Activated gamma-delta T cell treated with anti-CD3 and anti-CD28 coated beads, Interleukin-2, amount 50 U/mL, for 16 hours (primary cell): ENCODE measurements at places on chromosomes 5 and 9.

DNA sequence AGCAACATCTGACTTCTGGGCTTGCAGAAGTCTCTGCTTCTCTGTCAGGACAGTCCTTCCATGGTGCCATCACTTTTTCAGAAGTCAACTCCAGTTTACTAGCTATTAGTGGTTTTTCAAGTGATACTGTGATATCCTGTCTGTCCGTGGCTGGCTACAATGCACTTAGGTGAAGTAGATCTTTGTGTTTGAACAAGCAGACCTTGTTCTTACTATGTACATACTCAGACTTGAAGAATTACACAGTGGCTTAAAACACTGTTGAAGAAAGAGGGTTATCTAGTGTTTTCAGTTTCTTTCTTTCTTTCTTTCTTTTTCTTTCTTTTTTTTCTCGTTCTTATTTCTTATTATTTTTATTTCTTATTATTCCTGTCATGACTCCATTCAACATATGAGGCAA is 228.7 kb downstream of the NTRK2 start:
- DNase-seq: no peak

DNA sequence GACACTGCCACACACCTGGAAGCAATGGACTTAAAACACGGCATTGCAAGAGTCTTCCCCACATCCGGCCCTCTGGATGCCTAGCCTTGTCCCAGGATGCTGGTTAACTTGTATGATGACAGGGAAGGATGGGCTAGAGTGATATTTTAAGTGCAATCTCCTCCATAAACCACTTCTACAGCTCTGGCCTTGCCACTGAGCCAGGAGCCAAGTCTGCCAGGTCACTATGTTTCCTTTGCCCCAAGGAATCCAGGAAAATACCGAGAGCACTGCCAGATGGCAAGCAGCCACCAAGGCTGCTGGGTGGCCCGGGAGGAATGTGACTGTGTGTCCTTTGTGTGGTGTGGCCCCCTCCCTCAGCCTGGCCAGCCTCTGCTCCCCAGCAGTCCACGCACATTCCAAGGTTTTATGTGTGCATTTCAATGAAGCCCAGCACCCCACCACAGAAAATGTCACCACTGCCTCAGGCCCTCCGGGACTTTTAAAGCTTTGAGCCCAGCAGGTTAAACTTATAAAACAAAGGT is 106.0 kb downstream of the FRMD3 start:
- no peak for DNase-seq

GRCh38 chr5:474840-475661 is 32.1 kb downstream of the EXOC3 start:
- DNase-seq: no peak

- DNase-seq: no peak
Observed at GRCh38 chr9:33628865-33629410, 104.9 kb downstream of the ANKRD18B start.

DNA sequence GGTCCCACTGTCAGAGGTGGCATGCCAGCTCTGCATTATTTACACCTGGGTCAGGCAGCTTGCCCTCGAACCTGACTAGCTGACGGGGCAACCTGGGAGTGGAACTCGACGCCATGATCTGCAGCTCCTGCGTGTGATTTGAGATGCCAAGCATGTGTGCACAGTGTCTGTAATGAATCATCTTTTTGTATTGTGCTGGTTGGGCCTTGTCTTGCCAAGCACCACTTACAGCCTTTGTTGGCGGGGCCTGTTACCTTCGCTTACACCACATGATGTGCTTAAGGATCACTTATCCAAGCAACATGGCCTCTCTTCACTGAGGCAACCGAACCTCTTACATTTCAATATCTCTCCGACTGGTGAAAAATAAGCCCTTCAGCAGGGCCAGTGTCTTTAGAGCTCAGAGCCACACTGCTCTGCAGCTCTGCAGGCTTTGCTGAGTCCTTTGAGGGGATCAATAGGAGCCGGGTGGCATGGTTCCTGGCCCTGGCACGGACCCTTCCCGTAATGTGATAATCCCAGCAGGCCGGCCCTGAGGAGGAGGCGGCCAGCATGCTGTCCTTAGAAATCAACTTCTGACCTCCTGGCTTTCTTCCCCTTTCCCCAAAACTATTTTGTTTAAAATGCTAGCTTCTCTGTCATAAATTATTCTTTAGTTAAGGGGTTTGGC is 297.7 kb upstream of the CD180 start:
- DNase-seq: no peak

- DNase-seq: no peak
Observed at GRCh38 chr9:13432904-13433303, 153.4 kb upstream of the MPDZ start.

DNA sequence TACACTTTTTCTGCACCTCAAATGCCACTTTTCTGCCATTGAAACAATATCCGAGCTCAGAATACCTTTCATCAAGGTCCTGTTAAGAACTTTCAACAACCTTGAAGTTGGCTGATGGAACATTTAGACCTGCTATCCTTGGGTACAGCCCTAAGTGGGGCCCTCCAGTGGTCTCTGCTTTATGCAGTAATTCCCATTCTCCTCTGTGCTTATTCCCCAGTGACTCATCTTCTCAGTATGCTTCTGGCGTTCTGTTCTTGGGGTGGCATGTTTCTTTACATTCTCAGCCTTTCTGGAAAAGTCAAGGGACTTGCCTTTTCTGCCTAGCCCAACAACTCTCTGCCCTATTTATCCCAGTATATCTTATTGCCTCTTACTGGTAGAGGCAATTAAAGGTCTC is 7.1 kb downstream of the ANP32B start:
- DNase-seq: no peak

- DNase-seq: peak; percentile 42
Observed at GRCh38 chr5:160438316-160439204, 16.9 kb downstream of the PTTG1 start.
